ENCODE measurements at places on chromosomes 3 and 15. TPM values are rescaled to one million over a fixed set of nuclear protein-coding genes. Genes with fewer than 3 reads are reported as not detected.

DNA sequence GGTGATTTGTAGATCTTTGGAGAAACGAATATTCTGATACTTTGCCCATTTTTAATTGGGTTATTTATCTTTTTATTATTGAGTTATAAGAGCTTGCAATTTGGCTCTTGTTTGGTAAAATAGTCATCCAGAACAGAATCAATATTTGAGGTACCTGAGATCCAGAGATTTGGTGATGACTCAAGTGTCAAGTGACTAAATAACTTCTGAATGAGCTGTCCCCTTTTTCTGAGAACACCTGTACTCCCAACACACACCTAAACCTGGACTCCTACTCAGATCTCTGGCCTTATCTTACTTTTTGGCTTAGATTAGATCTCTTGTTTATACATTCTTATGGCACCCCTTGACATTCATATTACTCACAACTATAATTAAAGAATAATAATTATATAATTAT is 3.1 kb upstream of the TRA2B start:
- DNase-seq, result no peak

The TEX55 gene
- not detected for total RNA-seq

The PFN2 gene
- total RNA-seq, result 169 TPM

GRCh38 chr3:22960105-22960984 is 242.8 kb upstream of the UBE2E2 start:
- DNase-seq, result peak; percentile 54

The RNF111 gene
- total RNA-seq, result 43.9 TPM

The WDR49 gene
- 2.6 TPM for total RNA-seq

DNA sequence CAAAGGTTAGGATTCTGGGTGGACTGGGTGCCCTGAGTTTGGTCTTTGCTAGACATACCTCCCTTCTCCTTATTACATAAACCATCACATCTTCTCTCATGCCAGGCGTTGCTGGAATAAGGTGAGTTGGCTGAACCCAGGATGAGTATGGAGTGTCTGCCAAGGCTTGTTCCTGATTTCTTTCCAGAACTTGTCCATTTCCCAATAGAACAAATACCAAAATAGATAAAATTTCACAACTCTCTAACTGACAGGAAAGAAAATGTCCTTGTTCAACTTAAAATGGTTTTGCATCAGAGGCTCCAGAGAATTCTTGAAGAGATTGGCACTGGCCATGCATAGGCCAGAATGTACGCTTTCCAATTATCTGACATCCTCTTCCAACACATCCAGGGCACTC is 291.9 kb downstream of the IGSF11 start:
- no peak for DNase-seq
